ENCODE measurements at places on chromosomes 6 and 20.

GRCh38 chr6:150354754-150355571 lies 13.8 kb upstream of the IYD start:
- no peak for DNase-seq

GRCh38 chr6:34656378-34657036 lies 40.1 kb downstream of the ILRUN start:
- no peak for DNase-seq

- no peak for DNase-seq
Observed at GRCh38 chr20:7571521-7572055, 368.7 kb downstream of the HAO1 start.

- no peak for DNase-seq
Observed at GRCh38 chr6:11288065-11288464, 55.6 kb upstream of the NEDD9 start.

GRCh38 chr6:5125152-5126006 lies 40.2 kb downstream of the PPP1R3G start:
- DNase-seq, result no peak

DNA sequence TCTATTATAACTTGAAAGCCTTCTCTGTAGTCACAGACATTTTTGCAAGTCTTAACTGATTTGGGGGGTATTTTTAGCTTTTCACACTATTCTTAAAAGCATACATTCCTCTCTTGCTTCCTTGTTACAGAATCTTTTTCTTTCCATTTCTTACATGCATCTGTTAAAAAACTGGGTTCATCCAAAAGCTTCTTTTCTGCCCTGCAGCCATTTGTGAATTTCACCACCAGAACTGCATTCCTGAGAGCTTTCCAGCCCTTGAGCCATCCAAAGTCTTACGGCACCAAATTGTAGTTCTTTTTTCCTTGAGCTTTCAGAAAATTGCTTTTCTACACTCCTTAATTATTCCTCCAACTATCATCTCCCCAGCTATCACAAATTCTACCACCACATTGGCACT lies 19.7 kb upstream of the GSTA4 start:
- DNase-seq, result no peak

DNA sequence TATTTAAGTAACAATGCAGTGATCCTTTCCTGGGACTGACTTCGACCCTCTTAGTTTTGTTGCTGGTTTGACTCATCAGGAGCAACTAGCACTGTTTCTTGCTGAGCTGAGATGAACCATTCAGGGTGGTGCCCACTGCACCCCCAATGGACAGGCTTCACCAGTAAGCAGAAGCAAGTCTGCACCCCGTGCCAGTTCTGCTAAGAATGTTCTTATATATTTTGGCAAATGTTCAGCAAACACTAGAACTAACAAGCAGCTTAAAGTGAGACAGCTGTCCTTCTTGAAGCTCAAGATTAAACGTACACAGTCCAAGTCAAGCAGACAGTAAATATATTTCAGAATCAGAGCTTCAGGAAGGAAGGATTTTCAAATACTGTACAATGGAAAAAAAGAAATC lies 561.3 kb upstream of the CDH4 start:
- no peak for DNase-seq

- no peak for DNase-seq
Observed at GRCh38 chr6:152110886-152111820, 303.7 kb downstream of the ESR1 start.

- no peak for DNase-seq
Observed at GRCh38 chr6:37122861-37123260, 47.1 kb upstream of the PIM1 start.

DNA sequence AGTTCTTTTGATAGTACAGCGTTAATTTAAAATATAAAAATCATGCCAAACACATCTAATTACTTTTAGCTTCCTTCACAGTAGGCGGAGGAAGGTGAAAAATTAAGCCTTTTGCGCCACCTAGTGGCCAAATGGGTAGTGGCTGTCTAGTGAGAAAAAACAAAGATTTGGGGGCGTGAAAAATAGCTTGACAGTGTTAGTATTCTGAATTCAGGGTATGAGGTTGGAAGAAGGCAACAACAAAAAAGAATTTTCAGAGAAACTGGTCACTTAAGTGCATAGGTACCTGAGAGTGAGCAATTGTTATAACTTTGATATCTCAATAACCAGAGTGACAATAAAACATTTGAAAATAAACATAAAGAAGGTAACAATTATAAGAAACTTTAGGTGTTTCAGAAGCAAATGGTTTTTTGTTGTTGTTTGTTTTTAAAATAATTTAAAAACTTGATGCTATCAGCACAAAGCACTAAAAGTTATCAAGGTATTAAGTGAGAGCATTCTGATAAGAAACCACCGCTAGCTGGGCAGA lies 14.3 kb downstream of the PSMB9 start:
- DNase-seq, result peak; percentile 74

DNA sequence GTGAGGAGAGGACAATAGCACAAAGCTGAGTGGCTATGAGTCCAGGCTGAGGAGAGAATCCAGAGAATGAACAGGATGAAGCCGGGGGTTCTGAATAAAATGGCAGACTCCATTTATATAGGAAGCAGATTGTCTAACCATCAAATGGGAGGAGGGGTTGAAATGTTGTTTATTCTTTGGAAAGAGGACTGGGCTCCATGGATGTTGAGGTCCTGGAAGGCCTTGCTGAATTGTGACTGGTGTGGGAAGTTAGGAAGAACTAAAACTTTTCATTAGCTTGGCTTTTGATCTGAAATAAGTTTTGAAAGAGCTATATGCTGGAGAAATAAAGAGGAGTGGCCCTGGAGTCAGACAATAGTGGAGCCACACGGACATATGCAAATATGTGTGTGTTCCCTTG lies 647.8 kb downstream of the RNF144B start:
- DNase-seq, result no peak

DNA sequence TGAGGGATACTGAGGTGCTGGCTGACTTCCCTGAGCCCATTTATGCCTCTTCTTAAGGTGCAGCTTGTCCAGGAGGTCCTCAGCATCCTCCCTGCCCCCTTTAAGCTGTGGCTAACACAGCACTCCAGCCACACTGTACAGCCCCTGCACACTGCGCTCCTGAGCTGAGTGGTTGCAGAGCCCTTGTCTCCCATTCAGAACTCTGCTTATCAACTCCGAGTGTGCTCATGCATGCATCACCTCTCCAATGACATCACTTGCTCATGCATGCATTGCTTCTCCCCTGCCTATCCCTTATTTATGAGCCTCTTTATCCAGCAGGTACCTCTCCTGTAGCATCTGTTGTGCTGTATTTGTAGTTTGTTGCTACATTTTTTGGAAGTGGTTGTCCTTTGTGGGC lies 124.6 kb downstream of the AIG1 start:
- no peak for DNase-seq

- DNase-seq, result no peak
Observed at GRCh38 chr6:56002336-56002735, 126.9 kb upstream of the BMP5 start.

DNA sequence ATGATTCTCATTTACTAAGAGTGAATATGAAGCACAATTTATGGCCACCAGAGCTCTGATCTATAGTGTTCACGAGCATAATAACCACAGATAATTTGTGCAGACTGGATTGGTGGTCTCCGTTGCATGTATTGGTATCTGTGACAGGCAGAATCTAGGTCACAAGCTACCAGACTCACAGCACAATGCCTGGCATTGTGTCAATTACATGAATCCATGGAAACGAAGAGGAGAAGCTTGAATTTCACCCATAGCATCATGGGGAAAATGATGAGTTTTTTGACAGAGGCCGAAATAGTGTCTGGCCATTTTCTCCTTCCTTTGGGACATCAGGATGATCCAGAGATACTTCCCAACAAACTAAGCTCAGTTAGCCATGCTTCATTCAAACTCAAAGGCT lies 52.3 kb upstream of the TMEM170B start:
- DNase-seq, result no peak

Data from stimulated activated CD4-positive, alpha-beta T cell treated with anti-CD3 and anti-CD28 coated beads, TNF-alpha, amount 100 ng/mL, for 1 hour (primary cell).